ENCODE measurements at places on chromosomes 11 and 22.

DNA sequence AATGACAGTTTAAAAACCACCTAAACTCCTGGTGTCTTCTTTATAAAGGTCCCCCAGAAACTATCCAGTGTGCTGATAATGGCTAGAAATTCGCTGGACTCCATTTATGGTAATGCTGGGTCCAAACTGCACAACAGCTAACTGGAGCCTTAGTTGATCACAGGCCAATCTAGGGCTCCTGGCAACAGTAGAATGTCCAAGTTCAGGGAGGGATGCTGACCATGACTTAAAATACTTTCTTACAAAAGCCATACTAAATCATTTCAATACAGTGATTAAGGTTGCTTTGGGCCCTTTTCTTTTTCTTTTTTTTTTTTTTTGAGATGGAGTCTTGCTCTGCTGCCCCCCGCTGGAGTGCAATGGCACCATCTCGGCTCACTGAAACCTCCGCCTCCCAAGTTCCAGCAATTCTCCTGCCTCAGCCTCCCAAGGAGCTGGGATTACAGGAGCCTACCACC, 14.5 kb upstream of the GAB2 start:
- no peak for DNase-seq

GRCh38 chr11:46611526-46612304, 5.3 kb downstream of the HARBI1 start:
- peak; percentile 90 for DNase-seq

DNA sequence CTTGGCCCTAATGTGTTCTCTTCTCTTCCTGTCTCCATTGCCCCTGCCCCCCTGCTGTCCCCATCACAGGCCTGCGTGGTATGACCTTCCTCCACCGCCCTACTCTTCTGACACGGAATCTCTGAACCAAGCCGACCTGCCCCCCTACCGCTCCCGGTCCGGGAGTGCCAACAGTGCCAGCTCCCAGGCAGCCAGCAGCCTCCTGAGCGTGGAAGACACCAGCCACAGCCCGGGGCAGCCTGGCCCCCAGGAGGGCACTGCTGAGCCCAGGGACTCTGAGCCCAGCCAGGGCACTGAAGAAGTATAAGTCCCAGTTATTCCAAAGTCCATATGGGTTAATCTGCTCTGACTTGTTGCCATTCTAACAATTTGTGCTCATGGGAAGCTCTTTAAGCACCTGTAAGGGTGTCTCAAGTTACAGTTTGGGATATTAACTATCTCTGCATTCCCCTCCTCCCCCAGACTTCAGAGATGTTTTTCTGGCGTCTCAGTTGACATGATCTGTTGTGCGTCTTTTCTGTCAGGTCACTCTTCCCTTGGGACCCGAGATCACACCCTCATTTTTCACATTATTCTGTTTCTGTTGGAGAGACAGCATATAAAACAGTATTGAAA, 60.0 kb downstream of the COMMD9 start:
- no peak for DNase-seq

DNA sequence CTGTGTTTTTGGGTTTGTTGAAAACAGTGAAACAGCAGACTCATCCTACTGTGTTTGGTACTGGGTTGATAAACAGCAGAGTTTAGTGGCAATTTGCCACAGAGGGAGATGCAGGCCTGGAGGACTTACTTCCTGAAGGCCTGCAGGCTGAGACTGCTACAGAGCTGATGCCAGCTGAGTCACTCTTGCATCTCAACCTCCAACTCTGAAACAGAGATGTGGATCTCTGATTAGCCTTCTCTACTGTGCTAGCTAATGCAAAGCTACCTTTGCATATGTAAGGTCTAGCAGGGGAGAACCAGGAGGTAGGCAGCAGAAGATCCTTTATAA, 14.3 kb downstream of the ATP5MG start:
- peak; percentile 94 for DNase-seq

GRCh38 chr11:97544431-97544830, 1154.6 kb downstream of the JRKL start:
- DNase-seq, result no peak

DNA sequence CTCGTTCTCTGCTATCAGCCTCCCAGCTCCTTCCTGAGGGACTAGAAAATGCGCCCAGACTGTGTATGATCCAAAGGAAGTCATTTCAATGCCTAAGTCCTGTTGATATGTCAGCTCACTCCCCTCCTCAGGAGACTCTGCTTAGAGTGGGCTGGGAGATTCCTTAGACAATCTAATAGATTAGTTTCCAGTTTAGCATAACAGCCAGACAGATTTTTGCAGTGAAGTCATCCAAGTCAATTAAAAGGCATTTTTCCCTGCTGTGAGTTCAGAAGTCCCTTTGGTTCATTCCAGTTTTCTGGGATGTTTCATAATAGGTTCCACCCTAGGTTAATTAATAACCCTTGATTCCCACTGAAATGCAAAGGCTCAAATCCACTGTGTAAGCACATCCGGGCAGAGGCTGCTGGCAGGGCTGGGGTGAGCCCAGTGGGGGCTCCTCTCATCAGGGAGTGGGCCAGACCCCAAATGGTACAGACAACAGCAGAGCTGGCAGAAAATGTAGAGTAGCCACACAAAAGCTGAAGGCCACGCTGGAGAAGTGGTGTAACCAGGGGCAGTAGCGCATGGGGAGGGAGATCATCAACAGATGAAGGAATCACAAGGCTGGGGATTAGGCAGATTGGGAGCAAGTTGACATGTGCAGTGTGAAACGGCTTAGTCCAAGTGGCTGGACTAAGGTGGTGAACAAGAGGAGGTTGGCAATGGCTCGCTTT, 90.6 kb downstream of the SYN3 start:
- no peak for DNase-seq

DNA sequence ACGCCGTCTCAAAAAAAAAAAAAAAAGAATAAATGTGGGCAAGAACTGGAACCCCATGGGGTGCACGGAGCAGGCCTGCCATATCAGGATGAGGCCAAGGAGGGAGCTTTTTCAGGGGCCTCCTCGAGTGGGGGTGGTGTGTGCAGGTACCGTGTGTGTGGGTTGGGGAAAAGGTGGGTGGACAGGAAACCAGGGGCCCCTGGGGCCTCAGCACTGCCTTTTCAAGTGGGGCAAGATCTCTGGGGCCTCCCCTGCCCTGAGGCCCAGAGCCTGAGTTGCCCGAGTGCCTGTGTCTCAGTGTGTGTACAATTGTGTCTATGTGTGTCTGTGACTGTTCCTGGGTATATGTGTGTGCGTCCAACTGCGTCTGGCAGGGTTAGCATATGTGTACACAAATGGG, 23.8 kb downstream of the TEF start:
- no peak for DNase-seq

DNA sequence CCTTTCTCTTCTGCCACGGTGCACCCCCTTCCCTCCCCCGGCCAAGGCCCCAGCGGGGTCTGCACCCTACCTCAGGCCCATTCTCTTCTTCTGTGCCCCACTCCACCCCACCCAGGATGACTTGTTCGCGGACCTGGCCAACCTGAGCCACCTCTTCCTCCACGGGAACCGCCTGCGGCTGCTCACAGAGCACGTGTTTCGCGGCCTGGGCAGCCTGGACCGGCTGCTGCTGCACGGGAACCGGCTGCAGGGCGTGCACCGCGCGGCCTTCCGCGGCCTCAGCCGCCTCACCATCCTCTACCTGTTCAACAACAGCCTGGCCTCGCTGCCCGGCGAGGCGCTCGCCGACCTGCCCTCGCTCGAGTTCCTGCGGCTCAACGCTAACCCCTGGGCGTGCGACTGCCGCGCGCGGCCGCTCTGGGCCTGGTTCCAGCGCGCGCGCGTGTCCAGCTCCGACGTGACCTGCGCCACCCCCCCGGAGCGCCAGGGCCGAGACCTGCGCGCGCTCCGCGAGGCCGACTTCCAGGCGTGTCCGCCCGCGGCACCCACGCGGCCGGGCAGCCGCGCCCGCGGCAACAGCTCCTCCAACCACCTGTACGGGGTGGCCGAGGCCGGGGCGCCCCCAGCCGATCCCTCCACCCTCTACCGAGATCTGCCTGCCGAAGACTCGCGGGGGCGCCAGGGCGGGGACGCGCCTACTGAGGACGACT, 15.9 kb downstream of the RTN4RL2 start:
- DNase-seq, result no peak

- no peak for DNase-seq
Measured at GRCh38 chr11:65657426-65657825, 5.3 kb downstream of the RELA start.

- DNase-seq, result no peak
Measured at GRCh38 chr22:24331468-24332440, 61.1 kb downstream of the SPECC1L start.

GRCh38 chr11:69966910-69967483, 111.1 kb upstream of the ANO1 start:
- DNase-seq, result no peak

DNA sequence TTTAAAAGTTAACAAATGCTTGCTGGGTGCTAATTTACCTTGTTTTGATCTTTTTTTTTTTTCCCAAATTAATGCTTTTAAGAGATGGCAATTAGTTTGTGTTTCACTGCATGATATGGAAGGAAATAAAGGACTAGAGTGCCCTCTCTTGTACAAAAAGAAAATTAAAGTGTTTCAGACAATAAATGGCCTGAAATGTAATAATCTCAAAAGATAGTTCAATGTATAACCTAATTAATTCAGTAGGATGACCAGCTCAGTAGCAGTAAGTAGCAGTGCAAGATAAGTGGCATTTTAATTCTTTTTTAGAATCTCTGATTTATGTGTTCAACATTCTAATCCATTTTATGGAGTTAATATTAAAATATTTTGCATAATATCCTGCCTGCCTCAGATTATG, 39.9 kb upstream of the MYO18B start:
- peak; percentile 16 for DNase-seq

DNA sequence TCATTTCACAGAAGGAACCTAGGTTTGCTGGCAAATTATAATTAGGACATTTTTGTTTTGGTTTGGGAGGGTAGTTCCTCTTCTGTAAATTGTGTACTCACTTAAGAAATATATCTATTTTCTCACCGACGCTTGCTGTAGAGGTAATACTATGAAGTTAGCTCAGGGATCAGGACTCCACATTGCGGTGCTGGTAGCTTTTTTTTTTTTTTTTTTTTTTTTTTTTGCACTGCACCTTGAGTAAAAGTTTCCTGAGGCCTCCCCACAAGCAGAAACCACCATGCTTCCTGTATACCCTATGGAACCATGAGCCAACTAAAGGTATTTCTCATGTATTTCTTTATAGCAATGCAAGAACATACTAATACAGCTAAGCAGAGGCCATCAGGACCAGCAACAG, 14.7 kb downstream of the UBTFL1 start:
- no peak for DNase-seq

- DNase-seq, result no peak
Measured at GRCh38 chr11:77442394-77443053, 31.4 kb downstream of the PAK1 start.

DNA sequence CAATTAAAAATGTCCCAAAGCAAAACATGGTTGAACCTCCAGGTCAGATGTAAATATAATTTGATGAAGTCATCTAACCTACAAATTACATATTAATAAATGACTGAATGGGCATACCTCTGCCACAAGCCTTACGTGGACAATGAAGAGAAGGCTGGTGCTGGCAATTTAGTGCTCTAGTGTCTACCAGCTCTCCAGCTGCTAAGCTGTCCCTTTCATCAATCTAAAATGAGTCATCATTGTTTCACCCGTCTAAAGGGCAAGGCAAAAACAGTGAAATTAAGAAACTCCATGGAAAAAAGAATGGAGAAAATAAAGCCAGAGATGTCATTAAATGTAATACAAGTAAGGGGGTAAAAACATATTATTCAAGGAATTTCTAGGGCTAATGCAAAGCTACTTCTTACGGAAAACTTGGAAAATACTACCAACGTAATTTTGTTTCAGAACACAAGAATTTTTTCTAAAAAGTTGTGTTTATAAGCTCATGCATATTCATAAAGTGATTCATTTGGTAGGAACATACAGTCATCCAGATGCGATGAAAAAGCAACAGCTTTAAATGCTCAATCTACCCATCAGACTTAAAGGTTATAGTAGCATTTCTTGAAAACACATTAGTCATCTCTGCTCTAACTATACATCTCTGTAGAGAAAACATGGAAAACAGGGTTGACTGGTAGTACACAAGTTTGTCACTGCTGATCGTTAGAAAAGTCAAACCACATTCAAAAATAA, 71.5 kb downstream of the SIK3 start:
- no peak for DNase-seq

GRCh38 chr11:97638641-97639224, 1248.9 kb downstream of the JRKL start:
- DNase-seq, result no peak

GRCh38 chr11:134665571-134666270, 253.7 kb upstream of the B3GAT1 start:
- no peak for DNase-seq

DNA sequence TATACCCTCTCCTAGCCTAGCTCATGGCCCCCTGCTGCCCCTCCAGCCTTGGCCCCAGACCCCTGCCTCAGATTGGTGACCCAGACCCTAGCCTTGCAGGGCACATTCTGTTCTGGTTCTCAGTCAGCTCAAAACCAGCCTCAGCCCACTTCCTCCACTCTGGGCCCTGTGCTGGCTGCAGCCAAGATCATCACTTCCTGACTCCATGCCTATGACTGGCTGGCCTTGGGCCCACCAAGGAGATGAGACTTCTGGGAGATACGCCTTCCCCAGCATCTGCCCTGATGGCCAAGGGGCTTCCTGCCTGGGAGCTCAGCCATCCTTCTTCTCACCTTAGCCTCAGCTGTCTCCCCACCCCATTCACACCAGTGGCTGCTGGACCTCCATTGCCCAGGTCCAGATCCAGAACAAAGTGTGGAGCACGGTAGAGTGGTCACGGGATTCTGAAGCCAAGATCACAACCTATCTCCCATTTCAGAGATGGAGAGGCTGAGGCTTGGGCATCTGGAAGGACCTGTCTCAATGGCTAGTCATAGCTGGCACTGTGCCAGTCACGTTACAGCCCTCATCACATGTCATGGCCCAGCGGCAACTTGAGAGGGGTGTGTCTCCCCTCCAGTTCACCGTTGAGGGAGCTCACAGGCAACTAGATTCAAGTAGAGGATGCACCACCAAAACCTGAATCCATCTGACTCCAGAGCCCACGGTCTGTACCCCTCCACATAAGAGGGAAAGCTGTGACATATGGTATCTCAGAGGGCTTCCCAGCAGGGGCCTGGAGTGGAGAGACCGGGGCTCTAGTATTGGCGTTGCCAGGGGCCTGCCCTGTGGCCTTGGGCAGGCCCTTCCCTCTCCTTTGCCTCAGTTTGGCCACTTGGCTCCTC, 43.0 kb upstream of the KLHL35 start:
- DNase-seq, result peak; percentile 80

- no peak for DNase-seq
Measured at GRCh38 chr11:85379066-85379465, 248.1 kb downstream of the DLG2 start.

- DNase-seq, result no peak
Measured at GRCh38 chr11:128200467-128200866, 386.9 kb downstream of the ETS1 start.

- DNase-seq, result peak; percentile 50
Measured at GRCh38 chr11:72238040-72238450, 5.9 kb downstream of the PHOX2A start.

DNA sequence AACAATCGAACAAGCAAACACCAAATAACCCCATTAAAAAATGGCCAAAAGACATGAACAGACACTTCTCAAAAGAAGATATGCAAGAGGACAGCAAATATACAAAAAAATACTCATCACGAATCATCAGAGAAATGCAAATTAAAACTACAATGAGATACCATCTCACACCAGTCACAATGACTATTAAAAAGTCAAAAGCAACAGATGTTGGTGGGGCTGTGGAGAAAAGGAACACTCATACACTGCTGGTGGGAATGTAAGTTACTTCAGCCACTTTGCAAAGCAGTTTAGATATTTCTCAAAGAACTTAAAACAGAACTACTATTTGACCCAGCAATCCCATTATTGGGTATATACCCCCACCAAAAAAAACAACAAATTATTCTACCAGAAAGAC, 51.3 kb upstream of the FLI1 start:
- DNase-seq, result no peak

Measured in hematopoietic multipotent progenitor cell treated with erythropoietin and hydrocortisone succinate and interleukin-3 and kit ligand, for 17 days (in vitro differentiated cells).